Left lung (tissue), 14 donors: ENCODE measurements at places on chromosomes 16 and 17.

GRCh38 chr17:17380145-17380925, 77.2 kb downstream of the NT5M start:
- no peak overlapping the region for H3K27ac ChIP-seq
- DNase-seq: peak; percentile 43
- H3K4me1 ChIP-seq: peaks cover 9% of the 10 kb centered on the region
- no peaks in the 10 kb centered on the region for H3K36me3 ChIP-seq

DNA sequence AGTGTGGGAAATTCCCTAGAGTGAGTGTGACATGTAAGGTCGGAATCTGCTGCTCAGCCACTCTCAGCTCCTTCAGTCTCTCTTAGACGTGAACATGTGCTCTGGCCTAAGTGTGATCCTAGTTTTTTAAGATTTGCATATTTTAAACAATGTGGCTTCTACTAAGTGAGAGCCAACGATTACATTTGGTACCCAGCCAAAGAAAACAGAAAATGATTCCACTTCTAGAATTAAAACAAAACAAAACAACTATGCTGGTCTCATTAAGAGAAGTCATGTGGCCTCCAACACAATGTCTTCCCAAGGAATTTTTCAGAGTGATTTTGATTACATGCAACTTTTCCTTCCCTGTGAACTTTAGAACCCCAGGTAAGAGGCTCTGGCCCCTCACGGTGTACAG, 10.1 kb downstream of the TMEM238L start:
- no peak for DNase-seq
- H3K27ac ChIP-seq: no peak overlapping the region
- no peaks in the 10 kb centered on the region for H3K4me1 ChIP-seq
- no peaks in the 10 kb centered on the region for H3K36me3 ChIP-seq
- H3K27me3 ChIP-seq: no peaks in the 10 kb centered on the region
- no peak overlapping the region for H3K4me3 ChIP-seq

GRCh38 chr16:13021996-13022395, 120.6 kb downstream of the SHISA9 start:
- H3K36me3 ChIP-seq: no peaks in the 10 kb centered on the region
- H3K4me1 ChIP-seq: no peaks in the 10 kb centered on the region
- H3K4me3 ChIP-seq: no peak overlapping the region
- no peak overlapping the region for H3K27ac ChIP-seq
- H3K27me3 ChIP-seq: no peaks in the 10 kb centered on the region

DNA sequence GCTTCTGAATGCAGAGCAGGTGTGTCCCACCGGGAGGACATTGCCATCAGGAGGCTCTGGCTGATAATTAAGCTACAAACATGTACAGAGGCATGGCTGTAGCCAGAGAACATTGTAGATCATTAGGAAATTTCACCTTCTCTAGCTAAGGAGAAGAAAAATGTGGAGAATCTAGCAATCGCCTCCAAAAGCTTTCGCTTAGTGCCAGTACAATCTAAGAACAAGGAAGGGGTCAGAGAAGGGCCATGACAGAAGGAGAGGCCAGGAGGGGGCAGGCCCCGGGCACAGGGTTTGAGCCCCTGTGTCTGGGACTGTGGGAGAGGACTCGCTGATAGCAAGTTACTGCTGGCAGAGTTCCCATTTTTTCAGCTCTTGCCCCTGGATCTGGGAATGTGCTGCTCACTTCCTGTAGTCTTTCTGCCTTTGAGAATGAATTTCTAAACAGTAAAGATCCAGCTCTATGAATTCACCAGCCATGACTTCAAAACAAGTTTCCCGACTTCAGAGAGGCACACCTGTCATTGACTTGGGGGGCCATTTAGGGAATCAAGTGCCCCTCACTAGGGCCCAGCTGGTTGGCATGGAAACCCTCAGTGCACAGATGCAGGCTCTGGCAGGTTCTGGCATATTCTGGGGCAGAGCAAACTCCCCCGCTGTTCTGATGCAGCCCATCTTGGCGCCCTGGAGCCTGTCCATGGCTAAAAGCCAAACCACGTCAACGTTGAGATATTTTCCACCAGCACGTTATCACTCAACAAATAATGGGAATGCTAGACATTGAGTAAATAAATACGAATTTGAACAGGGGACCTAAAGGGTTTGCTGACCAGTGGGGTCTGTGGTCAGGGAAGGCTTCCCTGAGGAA, 59.5 kb upstream of the CACNG4 start:
- H3K4me1 ChIP-seq: peaks cover 2% of the 10 kb centered on the region
- DNase-seq: peak; percentile 73
- H3K27me3 ChIP-seq: no peaks in the 10 kb centered on the region
- H3K27ac ChIP-seq: no peak overlapping the region

- H3K36me3 ChIP-seq: no peaks in the 10 kb centered on the region
- no peaks in the 10 kb centered on the region for H3K27me3 ChIP-seq
- H3K4me1 ChIP-seq: no peaks in the 10 kb centered on the region
- H3K27ac ChIP-seq: no peak overlapping the region
- DNase-seq: no peak
- no peak overlapping the region for H3K4me3 ChIP-seq
Measured at GRCh38 chr17:45112559-45113423, 19.5 kb downstream of the PLCD3 start.

DNA sequence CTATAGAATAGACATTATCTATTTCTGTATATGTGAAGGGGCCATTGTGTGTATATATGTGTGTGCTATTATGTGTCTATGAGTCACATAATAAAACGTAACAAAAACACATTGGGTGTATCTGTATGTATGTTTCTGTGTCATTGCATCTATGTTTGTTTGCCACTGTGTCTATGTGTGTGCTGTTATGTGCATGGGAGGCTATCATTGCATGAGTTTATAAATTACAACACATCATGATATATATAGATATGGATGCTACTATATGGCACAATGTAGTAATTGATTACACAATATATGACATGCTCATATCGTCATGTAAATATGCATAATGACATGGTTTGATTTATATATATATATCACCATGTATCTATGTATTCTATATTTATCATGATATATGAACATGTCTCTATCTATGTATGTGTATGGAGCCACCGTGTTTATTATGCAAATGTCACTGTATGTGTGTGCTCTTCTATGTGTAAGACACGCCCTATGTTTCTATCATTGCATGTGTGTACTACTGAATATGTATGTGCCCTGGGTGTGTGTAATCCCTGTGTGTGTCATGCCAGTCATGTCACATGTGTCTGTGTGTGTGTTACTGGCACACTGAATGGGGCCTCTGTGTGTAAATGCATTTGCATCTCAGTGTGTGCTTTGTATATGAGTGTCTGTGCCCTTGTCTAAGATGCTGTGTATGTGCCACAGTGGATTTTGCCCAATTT, 1.4 kb upstream of the TSPOAP1 start:
- H3K4me1 ChIP-seq: no peaks in the 10 kb centered on the region
- H3K27ac ChIP-seq: peak overlapping the region; percentile 87
- no peaks in the 10 kb centered on the region for H3K36me3 ChIP-seq
- no peak for DNase-seq

DNA sequence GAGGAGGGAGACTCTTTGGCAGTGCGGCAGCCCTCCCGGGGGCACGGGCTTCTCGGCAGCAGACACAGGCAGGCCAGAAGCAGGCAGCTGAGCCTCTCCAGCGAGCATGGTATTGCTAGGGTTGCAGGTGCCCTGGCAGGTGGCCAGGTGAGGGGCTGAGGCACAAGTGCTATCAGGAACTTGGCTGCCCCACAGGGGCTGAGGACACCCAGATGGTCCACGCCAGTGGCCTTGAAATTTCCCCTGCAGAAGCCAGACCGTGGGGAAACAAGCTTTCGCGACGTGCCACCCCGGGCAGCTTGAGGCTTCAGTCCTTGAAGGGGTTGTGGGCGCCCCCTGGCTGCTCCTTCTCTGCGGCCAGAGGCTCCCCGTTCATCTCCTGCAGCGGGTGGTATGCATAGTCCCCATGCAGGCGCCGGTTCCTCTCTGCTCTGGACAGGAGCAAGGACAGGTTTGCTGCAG, 8.5 kb downstream of the NAGPA start:
- no peaks in the 10 kb centered on the region for H3K36me3 ChIP-seq
- no peaks in the 10 kb centered on the region for H3K4me1 ChIP-seq
- no peak overlapping the region for H3K27ac ChIP-seq
- no peak overlapping the region for H3K4me3 ChIP-seq
- no peaks in the 10 kb centered on the region for H3K27me3 ChIP-seq
- DNase-seq: no peak

GRCh38 chr17:29761040-29761761, 138.5 kb upstream of the CORO6 start:
- H3K36me3 ChIP-seq: peaks cover 9% of the 10 kb centered on the region
- H3K4me1 ChIP-seq: peaks cover 41% of the 10 kb centered on the region
- H3K27ac ChIP-seq: peak overlapping the region; percentile 94
- peak overlapping the region; percentile 83 for H3K4me3 ChIP-seq
- peak; percentile 99 for DNase-seq

GRCh38 chr17:60229188-60229802, 79.5 kb downstream of the CA4 start:
- H3K4me1 ChIP-seq: no peaks in the 10 kb centered on the region
- DNase-seq: no peak
- no peak overlapping the region for H3K4me3 ChIP-seq

- H3K36me3 ChIP-seq: peaks cover 20% of the 10 kb centered on the region
- DNase-seq: no peak
- no peaks in the 10 kb centered on the region for H3K4me1 ChIP-seq
- no peaks in the 10 kb centered on the region for H3K27me3 ChIP-seq
- H3K4me3 ChIP-seq: no peak overlapping the region
- no peak overlapping the region for H3K27ac ChIP-seq
Measured at GRCh38 chr16:890217-890616, 80.6 kb downstream of the LMF1 start.

DNA sequence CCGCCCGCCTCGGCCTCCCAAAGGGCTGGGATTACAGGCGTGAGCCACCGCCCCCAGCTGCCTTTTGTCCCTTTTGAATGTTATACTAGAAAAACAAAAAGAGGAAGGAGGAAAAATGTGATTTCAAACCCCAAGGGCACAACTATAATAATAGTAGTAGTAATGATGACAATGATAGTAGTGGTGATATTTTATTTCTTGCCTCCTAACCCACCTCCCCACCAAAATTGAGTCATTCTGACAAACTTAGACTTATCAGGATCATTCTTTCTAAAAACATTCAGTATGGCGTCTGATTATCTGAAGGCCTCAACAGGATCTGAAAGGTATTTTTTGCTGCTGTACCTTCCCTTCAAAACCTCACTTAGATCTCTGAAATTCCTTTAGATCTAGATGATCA, 13.6 kb downstream of the GPATCH8 start:
- H3K27me3 ChIP-seq: no peaks in the 10 kb centered on the region
- no peak overlapping the region for H3K4me3 ChIP-seq
- no peak overlapping the region for H3K27ac ChIP-seq
- no peak for DNase-seq
- no peaks in the 10 kb centered on the region for H3K36me3 ChIP-seq

GRCh38 chr16:28208824-28209223, 2.9 kb downstream of the XPO6 start:
- H3K4me3 ChIP-seq: peak overlapping the region; percentile 95
- H3K4me1 ChIP-seq: peaks cover 6% of the 10 kb centered on the region
- DNase-seq: no peak
- H3K36me3 ChIP-seq: peaks cover 54% of the 10 kb centered on the region
- no peaks in the 10 kb centered on the region for H3K27me3 ChIP-seq

- no peaks in the 10 kb centered on the region for H3K27me3 ChIP-seq
- no peak for DNase-seq
- H3K36me3 ChIP-seq: no peaks in the 10 kb centered on the region
- H3K27ac ChIP-seq: no peak overlapping the region
- H3K4me3 ChIP-seq: no peak overlapping the region
- no peaks in the 10 kb centered on the region for H3K4me1 ChIP-seq
Measured at GRCh38 chr17:67983383-67983688, 12.9 kb downstream of the C17orf58 start.

DNA sequence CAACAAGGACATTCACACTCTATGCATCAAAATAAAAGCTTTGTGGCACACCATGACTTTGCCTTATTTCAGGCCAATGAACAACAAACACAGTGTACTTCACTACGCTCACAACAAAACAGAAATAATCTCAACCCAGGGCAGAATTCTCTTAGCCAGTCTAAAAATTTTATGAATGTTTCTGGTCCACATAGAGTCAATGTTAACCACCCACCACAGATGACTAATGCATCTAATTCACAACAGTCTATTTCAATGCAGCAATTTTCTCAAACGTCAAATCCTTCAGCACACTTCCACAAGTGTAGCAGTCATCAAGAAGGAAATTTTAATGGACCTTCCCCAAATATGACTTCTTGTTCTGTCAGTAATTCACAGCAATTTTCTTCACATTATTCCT, 101.7 kb downstream of the CHD9 start:
- H3K4me3 ChIP-seq: no peak overlapping the region
- no peak overlapping the region for H3K27ac ChIP-seq
- no peaks in the 10 kb centered on the region for H3K27me3 ChIP-seq
- no peak for DNase-seq

DNA sequence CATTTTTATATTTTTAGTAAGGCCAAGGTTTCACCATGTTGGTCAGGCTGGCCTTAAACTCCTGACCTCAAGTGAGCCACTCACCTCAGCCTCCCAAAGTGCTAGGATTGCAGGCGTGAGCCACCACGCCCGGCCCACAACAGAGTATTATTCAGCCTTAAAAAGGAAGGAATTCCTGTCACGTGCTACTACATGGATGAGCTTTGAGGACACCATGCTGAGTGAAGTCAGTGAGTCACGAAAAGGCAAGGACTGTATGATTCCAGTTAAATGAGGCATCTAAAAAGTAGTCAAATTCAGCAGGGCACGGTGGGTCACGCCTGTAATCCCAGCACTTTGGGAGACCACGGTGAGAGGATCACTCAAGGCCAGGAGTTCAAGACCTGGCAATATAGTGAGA, 9.7 kb downstream of the CSF3 start:
- H3K4me3 ChIP-seq: no peak overlapping the region
- H3K27ac ChIP-seq: no peak overlapping the region
- H3K36me3 ChIP-seq: peaks cover 77% of the 10 kb centered on the region

- peaks cover 55% of the 10 kb centered on the region for H3K27me3 ChIP-seq
- no peaks in the 10 kb centered on the region for H3K4me1 ChIP-seq
- no peak for DNase-seq
- H3K27ac ChIP-seq: peak overlapping the region; percentile 46
- no peaks in the 10 kb centered on the region for H3K36me3 ChIP-seq
Measured at GRCh38 chr17:74971842-74972106, 785 bp downstream of the HID1 start.

GRCh38 chr17:16286947-16287562, 66.2 kb downstream of the CENPV start:
- peak overlapping the region; percentile 97 for H3K27ac ChIP-seq
- DNase-seq: no peak

- DNase-seq: peak; percentile 87
- H3K36me3 ChIP-seq: no peaks in the 10 kb centered on the region
- peak overlapping the region; percentile 33 for H3K27ac ChIP-seq
- H3K4me3 ChIP-seq: peak overlapping the region; percentile 49
Measured at GRCh38 chr16:67013823-67014633, 14.9 kb upstream of the CBFB start.

DNA sequence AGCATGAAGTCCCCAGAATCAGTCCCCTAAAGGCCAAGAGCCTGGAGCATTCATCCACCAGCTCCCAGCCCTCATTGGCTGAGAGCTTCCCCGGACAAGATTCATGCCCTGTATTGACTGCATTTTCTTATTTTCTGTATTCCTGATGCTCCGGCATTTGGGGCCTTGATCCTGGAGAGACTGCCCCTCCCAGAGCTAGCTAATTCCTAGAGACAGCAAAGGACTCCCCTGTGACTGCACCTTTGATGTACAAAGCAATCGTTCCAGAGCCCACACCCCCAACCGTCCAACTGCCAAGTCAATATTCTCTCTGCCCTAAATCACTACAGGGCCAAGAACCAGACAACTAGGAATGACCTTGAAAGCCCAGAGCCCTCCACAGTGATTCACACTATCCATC, 93.4 kb upstream of the CDH5 start:
- peaks cover 13% of the 10 kb centered on the region for H3K27me3 ChIP-seq
- no peak for DNase-seq
- H3K4me1 ChIP-seq: peaks cover 6% of the 10 kb centered on the region
- no peaks in the 10 kb centered on the region for H3K36me3 ChIP-seq
- H3K4me3 ChIP-seq: no peak overlapping the region
